ENCODE measurements at places on chromosomes 5 and 9.

GRCh38 chr5:26192486-26192885 is 845.9 kb downstream of the CDH9 start:
- no peak overlapping the region for H3K4me3 ChIP-seq
- H3K36me3 ChIP-seq = no peaks in the 10 kb centered on the region
- no peaks in the 10 kb centered on the region for H3K27me3 ChIP-seq
- H3K27ac ChIP-seq = no peak overlapping the region

GRCh38 chr5:177327539-177328522 is 16.1 kb upstream of the MXD3 start:
- H3K4me1 ChIP-seq = no peaks in the 10 kb centered on the region
- DNase-seq = no peak
- peaks cover 23% of the 10 kb centered on the region for H3K36me3 ChIP-seq
- H3K27ac ChIP-seq = no peak overlapping the region

GRCh38 chr5:75601996-75602395 is 9.3 kb upstream of the ANKDD1B start:
- H3K36me3 ChIP-seq = peaks cover 9% of the 10 kb centered on the region
- H3K27ac ChIP-seq = no peak overlapping the region

DNA sequence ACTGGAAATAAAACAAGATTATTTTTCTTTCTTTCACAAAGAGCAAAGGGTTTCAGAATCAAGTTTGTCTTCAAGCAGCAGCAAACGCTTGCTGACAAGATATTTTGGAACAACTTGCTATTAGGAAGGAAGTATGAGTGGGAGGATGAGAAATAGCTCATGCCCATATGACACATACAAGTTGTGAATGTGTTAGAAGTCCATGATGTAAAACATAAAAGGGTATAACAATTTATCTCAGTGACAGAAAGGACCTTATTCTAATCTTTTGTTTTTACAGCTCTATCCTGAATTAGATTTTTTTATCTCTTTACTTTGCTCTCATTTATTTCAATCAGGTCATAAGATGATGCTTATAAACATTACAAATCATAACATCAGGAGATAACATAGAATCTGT is 516.6 kb upstream of the MEF2C start:
- H3K4me3 ChIP-seq = no peak overlapping the region
- H3K4me1 ChIP-seq = peaks cover 15% of the 10 kb centered on the region
- DNase-seq = no peak
- H3K27me3 ChIP-seq = no peaks in the 10 kb centered on the region
- H3K36me3 ChIP-seq = no peaks in the 10 kb centered on the region

GRCh38 chr5:91328743-91329142 is 54.4 kb downstream of the ARRDC3 start:
- H3K27ac ChIP-seq = no peak overlapping the region
- H3K4me3 ChIP-seq = no peak overlapping the region
- H3K4me1 ChIP-seq = no peaks in the 10 kb centered on the region
- DNase-seq = no peak

DNA sequence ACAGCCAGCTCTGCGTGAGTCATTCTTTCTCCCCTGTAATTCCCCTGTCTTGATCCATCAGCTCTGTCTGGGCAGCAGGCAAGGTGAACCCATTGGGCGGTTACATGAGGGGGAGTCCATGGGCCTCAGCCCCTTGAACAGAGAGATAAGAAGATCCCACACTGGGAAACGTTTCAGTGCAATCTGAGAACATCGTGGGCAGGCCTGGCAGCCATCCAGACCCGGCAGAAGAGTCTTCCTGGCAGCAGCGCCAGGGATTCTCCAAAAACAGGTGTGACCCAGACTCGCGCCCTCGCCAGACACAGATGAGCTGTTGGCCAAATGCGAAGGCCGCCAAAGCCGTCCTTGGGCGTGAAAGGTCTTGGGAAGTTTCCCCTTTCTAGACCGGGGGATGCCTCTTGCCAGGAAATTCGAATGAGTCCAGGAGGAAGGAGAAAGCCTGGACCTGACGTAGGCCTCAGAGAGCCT is 6.4 kb upstream of the SLC12A7 start:
- no peak for DNase-seq
- H3K4me1 ChIP-seq = no peaks in the 10 kb centered on the region

GRCh38 chr5:110055302-110055701 is 365.6 kb downstream of the MAN2A1 start:
- DNase-seq = no peak
- no peaks in the 10 kb centered on the region for H3K27me3 ChIP-seq
- H3K4me1 ChIP-seq = peaks cover 5% of the 10 kb centered on the region
- no peak overlapping the region for H3K4me3 ChIP-seq
- H3K36me3 ChIP-seq = no peaks in the 10 kb centered on the region

DNA sequence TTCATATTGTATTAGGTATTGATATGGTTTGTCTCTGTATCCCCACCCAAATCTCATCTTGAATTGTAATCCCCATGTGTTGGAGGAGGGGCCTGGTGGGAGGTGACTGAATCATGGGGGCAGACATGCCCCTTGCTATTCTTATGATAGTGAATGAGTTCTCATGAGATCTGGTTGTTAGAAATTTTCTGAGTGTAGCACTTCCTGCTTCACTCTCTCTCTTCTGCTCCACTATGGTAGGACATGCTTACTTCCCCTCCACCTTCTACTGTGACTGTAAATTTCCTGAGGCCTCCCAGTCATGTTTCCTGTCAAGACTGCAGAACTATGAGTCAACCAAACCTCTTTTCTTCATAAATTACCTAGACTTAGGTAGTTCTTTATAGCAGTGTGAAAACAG is 187.4 kb upstream of the SLC24A2 start:
- H3K36me3 ChIP-seq = no peaks in the 10 kb centered on the region
- H3K4me1 ChIP-seq = no peaks in the 10 kb centered on the region
- H3K4me3 ChIP-seq = no peak overlapping the region
- no peak for DNase-seq

GRCh38 chr9:5800969-5801738 is 31.8 kb downstream of the ERMP1 start:
- DNase-seq = no peak
- H3K4me3 ChIP-seq = no peak overlapping the region
- H3K36me3 ChIP-seq = no peaks in the 10 kb centered on the region
- H3K27ac ChIP-seq = peak overlapping the region; percentile 42
- peaks cover 15% of the 10 kb centered on the region for H3K4me1 ChIP-seq
- H3K27me3 ChIP-seq = no peaks in the 10 kb centered on the region

DNA sequence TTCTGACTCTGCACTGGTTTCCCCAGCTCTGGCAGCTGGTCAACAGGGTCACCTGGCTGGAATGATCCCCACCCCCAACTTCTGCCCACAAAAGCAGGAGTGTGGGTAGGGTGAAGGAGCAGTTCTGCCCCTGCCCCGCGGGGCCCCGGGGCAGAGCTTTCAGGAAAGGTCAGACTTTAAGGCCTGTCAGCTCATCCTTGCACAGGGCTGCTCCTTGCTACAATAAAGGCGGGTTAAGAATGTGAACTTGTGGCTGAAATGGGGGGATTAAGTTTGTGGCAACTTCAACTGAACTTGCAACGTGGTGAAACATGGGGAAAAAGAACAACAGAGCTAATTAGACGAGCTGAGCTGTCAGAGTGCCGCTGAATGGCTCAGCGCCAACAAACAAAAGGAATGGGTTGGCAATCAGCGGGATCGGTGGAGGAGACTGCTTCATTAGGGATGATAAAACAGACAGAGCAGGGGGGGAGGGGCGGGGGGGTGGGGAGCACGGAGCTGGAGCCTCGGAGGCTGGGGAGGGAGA is 50.8 kb downstream of the CRB2 start:
- H3K27me3 ChIP-seq = no peaks in the 10 kb centered on the region
- no peaks in the 10 kb centered on the region for H3K36me3 ChIP-seq
- H3K4me3 ChIP-seq = no peak overlapping the region
